Jurkat, Clone E6-1 (cell line): ENCODE measurements at places on chromosomes 4 and X.

DNA sequence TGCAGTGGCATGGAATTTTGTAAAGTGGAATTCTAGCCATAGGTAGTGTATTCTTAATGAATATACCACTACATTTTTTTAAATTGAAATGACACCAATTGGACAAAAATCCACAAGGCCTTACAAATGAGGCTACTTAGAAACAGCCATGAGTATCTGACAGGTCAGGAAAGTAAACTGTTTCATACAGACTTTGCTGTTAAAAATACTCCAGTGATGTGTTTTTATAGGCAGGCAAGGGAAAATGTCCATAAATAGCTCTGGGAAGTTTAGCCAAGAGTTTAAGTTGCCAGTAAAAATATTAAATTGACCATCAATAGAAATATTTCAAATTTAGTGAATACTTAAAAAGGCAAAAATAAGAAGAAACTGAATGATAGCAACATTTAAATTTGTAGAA, 41.8 kb upstream of the PDLIM5 start:
- no peak for DNase-seq

DNA sequence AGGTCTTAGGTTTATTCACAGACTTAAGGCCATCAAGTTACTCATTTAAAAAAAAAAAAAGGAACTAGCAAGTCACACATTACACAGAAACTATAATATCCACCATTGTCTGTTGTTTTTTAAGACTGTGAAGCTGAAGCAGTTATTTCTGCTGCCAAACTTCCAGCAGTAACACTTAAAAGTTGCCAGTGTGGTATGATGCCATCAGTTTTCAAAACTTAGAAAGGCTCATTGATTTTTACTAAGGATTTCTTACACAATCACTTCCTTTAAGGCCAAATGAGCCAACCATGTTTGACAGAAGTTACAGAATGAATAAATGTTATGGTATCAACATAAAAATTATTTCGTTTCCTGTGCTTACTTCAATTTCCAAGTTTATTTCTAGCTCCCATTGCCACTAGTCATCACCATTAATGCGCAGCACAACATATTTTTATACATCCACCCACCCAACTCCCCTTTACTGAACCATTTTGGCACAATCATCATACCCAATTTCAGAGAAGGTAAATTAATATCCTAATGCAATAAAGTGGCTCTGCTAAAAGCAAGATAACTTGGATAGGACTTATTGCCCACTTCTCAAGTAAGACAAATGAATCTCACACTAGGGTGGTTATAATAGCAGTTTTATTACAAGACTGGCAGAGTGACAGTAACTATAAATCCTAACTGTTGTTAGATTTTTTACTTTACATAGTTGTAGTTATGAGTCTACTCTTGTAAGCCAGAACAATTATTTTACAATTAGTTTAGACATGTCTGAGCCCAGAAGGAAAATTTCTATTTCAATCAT, 13.1 kb downstream of the PDGFC start:
- DNase-seq: no peak

- no peak for DNase-seq
Measured at GRCh38 chr4:521636-522330, 22.8 kb downstream of the PIGG start.

DNA sequence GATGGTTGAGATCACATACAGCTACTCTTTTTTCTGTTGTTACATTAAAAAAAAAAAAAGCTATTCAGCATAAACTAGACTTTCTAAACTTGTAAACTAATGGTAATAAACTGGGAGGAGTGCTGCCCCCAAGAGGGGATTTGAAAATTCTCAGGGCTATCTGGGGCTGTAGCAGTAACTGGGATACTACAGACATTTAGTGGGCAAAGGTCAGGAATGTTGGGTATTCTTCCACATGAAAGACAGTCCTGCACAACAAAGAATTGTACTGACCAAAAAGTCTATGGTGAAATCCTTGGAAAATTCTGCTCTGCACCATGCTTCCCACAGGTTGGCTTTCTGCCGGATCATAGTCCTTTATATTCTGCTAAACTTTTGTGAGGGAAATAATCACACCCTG, 232.6 kb upstream of the BOD1L1 start:
- DNase-seq: no peak

GRCh38 chrX:47991263-47992094, 12.3 kb downstream of the ZNF182 start:
- no peak for DNase-seq

DNA sequence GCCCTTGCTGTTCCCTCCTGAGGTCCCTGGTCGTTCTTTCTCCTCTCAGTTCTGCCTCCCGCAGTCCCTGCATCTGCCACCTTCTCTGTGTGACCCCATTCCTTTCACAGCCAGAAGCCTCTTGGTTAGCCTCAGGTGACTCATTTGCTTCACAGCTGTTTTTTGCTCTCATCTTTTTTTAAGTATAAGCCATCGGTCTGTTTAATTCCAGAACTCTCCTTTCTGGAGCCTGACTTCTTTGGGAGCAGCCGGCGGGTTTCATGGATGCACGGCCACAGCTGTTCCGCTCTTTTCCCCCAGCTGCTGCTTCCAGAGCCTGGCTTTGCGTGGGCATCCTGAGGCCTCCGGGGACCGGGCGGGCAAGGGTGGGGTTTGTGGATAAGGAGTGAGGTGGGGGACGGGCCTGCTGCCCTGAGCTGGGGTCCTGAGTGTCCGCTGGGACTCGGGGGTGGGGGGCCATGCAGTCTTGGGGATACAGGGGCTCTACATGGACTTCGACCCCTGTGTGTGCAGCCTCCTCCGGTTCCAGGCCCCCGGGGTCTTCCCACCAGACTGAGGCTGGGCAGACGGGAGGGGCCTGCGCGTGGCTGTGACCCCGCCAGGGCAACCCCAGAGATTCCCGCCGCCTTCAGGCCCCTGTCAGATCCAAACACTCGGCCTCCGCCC, 46.7 kb downstream of the PCGF3 start:
- no peak for DNase-seq

DNA sequence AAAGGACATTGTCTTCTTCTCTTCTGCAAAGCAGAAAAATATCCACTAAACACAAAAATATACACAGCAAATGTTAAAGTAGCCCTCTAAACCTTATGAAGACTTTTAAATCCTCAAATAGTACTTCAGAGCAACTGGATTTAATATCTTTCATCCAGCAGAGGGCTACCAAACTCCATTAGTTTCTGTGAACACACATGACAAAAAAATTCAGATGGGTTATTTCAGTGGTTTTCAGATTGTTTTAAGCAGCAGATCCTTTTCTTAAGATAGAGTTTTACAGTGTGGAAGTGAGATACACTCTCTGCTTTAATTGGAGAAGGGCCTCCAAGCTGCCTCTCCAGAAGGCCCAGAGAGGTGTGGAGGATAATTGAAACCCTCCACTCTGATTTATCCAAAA, 56.7 kb downstream of the ANK2 start:
- DNase-seq: peak; percentile 5

DNA sequence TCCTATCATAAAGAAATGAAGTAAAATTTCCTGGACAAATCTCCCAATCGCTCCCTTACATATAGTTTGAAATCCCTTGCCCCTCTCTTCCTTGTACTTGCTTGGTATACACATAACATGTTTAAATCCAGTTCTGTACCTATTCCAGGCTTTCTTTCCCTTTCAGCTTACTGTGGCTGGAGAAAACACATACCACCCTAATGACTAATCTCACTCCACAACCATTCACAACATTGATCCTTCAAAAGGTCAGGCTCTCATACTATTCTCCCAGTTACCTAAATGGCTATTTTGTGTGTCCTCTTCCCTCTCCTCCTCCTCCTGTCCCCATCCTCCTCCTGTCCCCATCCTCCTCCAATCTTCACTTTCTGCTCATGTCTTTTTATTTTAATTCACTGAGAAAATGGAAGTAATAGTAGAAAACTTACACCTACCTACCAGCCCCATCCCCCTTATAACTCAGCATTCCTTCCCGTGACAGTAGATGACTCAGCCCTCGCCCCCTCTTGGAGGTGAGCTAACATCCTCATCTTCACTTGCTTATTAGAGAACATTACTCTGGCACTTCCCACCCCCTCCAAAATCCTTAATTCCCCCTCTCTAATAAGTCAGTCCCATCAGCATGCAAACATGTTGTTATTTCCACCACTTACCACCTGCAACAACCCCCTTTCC, 77.5 kb downstream of the IL15 start:
- no peak for DNase-seq
